ENCODE measurements at places on chromosomes 2 and 18. TPM values are rescaled to one million over a fixed set of nuclear protein-coding genes. Genes with fewer than 3 reads are reported as not detected.

- no peak for DNase-seq
- no peak overlapping the region for H3K4me3 ChIP-seq
- no peaks in the 10 kb centered on the region for H3K36me3 ChIP-seq
- H3K27ac ChIP-seq = no peak overlapping the region
- H3K27me3 ChIP-seq = no peaks in the 10 kb centered on the region
These were observed 1033.5 kb upstream of the TMEFF2 start for GRCh38 chr2:193228276-193228675.

DNA sequence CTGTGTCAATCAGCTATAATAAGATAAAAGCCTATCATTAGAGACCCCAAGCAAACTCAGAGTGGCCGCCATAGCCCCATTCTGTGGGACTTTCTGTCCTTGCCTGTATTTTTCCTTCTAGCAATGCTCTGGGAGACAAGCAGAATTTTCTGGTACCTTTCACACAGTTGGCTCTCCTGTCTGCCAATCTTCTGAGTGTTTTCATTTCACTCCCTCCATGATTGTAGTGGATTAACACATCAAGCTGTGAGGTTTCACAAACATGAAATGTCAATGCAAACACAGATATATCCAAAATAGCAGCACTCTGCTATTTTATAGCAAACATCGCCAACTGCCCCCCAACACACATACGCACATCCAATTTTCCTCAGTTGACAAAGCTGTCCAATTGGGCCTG is 64.9 kb downstream of the C1D start:
- H3K27ac ChIP-seq = peak overlapping the region; percentile 93
- H3K36me3 ChIP-seq = no peaks in the 10 kb centered on the region
- peaks cover 17% of the 10 kb centered on the region for H3K4me1 ChIP-seq
- H3K27me3 ChIP-seq = no peaks in the 10 kb centered on the region

LIPG gene
- 96.2 TPM for total RNA-seq

DNA sequence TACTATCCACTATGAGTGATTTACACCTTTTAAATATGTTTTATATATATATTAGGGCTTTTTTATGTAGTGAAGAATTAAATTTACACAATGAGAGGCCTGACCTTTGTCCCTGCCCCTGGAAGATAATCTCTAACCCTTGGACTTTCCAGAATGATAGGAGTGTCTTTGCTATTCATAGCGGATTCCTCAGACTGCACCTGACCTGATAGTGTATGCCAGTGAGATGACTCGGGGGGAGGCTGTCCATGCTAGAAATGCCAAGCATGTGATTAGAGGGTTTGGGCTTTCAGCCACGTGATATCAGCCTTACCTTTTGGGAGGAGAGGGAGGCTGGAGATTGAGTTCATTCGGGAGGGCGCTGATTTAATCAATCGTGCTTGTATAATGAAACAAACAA is 44.1 kb upstream of the LHCGR start:
- no peak for DNase-seq
- H3K27ac ChIP-seq = no peak overlapping the region
- H3K4me3 ChIP-seq = no peak overlapping the region
- no peaks in the 10 kb centered on the region for H3K27me3 ChIP-seq

LYPD6 gene
- total RNA-seq = 3.1 TPM

- H3K4me1 ChIP-seq = no peaks in the 10 kb centered on the region
- H3K27me3 ChIP-seq = no peaks in the 10 kb centered on the region
- H3K36me3 ChIP-seq = no peaks in the 10 kb centered on the region
- DNase-seq = no peak
- H3K4me3 ChIP-seq = no peak overlapping the region
- no peak overlapping the region for H3K27ac ChIP-seq
These were observed 22.5 kb downstream of the STAT4 start for GRCh38 chr2:191128172-191128910.

- H3K4me3 ChIP-seq = no peak overlapping the region
- DNase-seq = peak; percentile 27
- no peaks in the 10 kb centered on the region for H3K27me3 ChIP-seq
These were observed 22.6 kb downstream of the GREB1L start for GRCh38 chr18:21264651-21265050.

- DNase-seq = no peak
- no peaks in the 10 kb centered on the region for H3K4me1 ChIP-seq
- H3K36me3 ChIP-seq = no peaks in the 10 kb centered on the region
- no peak overlapping the region for H3K27ac ChIP-seq
These were observed 14.9 kb downstream of the L3MBTL4 start for GRCh38 chr18:6399776-6400175.

DNA sequence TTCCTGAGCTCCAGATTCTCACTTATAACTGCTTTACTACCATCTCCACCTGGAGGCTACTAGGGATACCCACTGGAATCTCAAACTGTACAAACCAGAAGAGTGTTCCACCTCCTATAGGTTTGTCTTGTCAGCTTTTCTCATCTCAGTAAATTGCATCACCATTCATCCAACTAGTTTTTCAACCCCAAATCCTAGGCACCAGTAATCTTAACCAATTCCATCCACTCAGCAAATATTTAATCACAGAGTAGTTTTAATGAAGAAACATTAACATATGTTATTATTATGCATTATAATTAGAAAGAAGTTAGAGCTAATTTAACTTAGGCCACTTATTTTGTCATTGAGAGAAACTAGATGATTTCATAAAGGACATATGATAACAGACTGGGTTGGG is 635.0 kb downstream of the DCDC2C start:
- H3K27me3 ChIP-seq = no peaks in the 10 kb centered on the region
- H3K4me3 ChIP-seq = no peak overlapping the region
- peaks cover 15% of the 10 kb centered on the region for H3K4me1 ChIP-seq
- H3K36me3 ChIP-seq = no peaks in the 10 kb centered on the region
- no peak for DNase-seq

DNA sequence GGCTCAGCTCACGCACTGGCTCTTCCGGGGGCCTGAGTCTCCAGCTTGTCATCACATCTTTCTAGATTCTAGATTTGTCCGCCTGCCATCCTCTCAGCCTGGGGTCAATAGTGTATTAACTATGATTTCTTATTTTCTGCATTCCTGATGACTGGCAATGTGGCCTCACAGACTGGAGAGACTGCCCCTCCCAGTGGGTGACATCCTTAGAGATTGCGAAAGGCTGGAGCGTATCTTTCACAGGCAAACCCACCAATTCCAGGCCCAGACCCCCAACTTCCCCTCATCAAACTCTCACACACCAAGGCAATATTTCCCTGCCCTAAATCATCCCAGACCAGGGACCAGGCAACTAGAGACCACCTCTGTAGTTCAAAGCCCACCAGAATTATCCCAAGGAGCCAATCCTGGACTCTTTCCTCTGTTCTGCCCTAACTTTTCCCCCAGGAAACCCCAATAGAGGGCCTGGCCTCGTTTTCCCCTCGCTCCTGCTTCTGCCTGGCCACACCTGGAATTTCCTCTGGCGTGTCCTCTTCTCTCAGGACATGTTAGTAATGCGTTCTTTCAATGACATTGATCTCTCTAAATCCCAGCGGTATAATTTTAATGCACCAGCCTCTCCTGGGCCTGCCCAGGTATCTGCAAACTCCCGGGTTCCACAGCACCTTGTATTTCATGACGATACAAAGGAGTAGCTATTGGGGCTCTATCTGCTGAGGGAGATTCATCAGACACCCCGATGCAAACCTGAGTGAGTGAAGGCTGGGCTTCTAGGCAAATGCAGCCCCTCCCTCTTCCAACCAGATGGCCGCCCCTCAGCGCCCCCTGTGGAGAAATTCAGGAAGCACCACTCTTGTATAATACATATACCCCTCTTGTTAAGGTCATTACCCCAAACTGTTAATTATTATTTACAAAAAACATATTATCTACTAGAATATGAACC is 2.4 kb upstream of the KCNF1 start:
- H3K27ac ChIP-seq = no peak overlapping the region
- H3K4me1 ChIP-seq = peaks cover 5% of the 10 kb centered on the region
- peak; percentile 25 for DNase-seq

DNA sequence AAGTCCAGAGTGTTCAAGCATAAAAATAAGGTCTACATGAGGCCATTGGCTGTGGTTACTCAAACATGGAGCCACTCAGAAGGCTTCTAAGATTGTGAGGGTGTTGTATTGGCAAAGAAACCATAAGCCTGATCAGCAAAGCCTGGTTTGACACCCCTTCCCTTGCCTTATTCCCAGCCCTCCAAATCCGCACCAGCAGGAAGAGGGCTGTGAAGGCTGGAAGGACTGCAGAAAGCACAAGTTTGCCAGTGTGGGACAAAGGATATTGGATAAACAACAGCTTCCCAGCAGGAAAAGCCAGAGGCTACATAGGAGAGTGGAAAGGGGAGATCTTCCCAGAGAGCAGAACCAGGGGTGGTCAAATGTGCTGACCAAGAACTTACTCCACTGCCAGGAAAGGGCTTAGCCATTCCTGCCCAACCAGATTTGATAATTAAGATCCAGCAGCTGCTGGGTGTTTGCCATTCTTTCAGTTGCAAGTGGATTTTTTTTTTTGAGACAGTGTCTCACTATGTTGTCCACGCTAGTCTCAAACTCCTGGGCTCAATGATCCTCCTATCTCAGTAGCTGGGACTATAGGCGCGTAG is 1.5 kb upstream of the PRKAG3 start:
- peak overlapping the region; percentile 65 for H3K27ac ChIP-seq
- peak; percentile 35 for DNase-seq
- no peak overlapping the region for H3K4me3 ChIP-seq

CXCR4 gene
- 52.4 TPM for total RNA-seq

DSC3 gene
- total RNA-seq = 0.23 TPM

DNA sequence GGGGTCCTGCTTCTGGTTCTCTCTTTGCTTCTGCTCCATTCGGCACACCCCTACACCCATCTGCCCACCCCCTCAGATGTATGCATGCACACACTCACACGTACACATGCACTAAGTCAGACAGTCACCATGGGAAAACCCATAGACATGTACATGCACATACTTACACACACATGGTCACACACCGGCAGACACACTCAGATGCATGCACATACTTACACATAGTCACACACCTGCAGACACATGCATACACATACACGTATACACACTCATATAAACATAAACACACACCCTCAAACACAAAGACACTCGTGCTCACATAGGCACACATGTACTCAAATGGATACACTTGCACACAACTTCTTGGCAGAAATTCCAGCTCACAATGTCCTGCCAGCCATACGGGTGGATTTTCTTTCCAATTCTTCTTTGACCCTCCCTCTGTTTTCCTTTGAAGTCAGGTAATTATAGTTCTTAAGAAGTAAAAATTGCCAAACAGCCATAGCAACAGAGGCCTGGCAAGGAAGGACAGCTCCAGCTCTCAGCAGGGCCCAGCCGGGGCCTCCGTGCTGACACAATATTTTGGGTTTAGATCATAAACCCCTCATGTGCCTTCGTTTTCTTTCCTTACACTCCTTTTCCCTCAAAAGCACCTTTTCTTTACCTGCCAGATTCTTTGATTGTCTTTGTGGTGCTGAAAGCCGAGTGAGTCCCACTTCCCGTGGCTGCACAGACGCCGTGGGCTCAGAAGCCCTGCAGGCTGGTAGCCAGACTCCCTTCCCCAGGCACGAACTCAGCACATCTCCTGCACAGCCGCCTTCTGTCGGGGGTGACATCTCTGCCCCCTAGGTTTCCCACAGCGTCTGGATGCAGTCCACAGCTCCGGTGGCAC is 195.7 kb downstream of the ARL4C start:
- H3K4me3 ChIP-seq = no peak overlapping the region
- H3K27ac ChIP-seq = no peak overlapping the region
- no peak for DNase-seq
- no peaks in the 10 kb centered on the region for H3K36me3 ChIP-seq
- H3K4me1 ChIP-seq = no peaks in the 10 kb centered on the region
